K562 (cell line): ENCODE measurements at places on chromosomes 13 and 19.

GRCh38 chr13:105788530-105788929 is 746.9 kb downstream of the EFNB2 start:
- no peak for DNase-seq

DNA sequence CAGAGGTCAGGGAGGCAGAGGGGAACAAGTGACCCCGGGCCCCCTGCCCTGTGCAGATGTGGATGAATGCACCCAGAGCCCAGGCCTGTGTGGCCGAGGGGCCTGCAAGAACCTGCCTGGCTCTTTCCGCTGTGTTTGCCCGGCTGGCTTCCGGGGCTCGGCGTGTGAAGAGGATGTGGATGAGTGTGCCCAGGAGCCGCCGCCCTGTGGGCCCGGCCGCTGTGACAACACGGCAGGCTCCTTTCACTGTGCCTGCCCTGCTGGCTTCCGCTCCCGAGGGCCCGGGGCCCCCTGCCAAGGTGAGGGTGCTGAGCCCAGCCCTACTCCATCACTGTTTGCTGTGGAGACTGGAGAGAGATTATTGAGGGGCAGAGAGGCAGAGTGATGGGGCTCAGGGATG is 9.9 kb downstream of the LTBP4 start:
- no peak for DNase-seq

DNA sequence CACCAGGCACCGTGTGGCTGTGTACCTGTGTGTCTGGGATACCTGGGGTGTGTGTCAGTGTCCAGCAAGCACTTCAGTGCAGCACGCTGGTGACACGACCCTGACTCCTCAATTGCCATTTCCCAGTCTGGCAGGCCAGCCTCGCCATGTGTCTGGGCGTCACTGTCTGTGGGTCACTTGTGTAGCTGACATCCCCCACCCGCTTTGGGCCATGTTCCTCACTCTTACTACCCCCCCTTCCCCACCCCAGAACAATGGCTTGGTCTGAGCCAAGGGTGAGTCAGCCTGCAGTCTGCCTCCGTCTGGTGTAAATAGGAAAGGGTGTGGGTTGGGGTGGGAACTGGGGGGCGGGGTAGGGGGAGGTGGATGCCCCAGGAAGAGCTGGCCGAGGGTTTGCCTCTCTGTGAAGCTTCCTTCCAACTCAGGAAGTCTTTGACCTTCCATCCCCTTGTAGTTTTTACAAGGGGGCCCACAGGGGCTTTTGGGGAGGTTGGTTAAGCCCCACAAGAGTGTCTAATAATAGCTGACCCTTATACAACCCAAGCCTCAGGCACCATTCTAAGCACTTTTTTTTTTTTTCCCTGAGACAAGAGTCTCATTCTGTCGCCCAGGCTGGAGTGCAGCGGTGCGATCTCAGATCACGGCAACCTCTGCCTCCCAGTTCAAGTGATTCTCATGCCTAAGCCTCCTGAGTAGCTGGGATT is 17.6 kb downstream of the NOVA2 start:
- DNase-seq = no peak

DNA sequence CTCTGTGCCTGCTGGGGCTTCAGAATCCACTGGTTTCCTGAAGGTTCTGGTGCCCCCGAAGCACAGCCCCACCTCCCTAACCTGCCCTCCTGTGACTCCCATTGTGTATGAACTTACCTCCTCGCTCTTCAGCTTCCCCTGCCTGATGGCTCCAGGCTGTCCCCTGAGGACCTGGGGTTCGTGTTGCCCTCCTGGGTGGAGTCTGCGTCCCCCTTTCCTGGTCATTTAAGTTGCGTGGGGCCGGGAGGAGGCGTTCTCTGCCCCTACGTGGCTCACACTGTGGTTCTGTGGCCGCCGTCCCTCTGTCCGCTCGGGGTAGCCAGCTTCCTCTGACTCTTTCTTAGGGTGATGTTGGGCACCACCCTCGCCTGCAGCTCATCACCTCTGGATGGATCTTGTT is 13.9 kb downstream of the TFDP1 start:
- no peak for DNase-seq

- peak; percentile 66 for DNase-seq
Observed at GRCh38 chr19:18322318-18322758, 538 bp downstream of the LSM4 start.

GRCh38 chr19:56613639-56614038 is 18.5 kb downstream of the ZNF71 start:
- no peak for DNase-seq

DNA sequence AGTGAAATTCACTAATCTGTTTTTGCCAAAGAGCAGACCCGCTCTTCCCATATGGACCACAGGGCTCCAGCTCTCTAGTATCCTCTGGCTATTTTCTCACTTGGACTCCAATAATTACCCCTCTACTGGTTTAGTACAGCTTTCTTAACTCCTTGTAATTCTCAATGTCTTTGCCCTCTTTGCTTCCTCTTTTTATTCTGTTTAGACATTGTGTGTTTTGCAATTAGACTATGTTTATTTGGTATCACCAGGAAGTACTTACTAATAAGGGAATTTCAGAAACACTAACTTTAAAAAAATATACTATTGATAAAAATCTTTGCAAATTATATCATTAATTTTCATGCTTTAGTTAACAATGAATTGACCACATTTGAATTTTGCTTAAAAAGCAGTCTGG is 111.6 kb upstream of the OBI1 start:
- DNase-seq = no peak

DNA sequence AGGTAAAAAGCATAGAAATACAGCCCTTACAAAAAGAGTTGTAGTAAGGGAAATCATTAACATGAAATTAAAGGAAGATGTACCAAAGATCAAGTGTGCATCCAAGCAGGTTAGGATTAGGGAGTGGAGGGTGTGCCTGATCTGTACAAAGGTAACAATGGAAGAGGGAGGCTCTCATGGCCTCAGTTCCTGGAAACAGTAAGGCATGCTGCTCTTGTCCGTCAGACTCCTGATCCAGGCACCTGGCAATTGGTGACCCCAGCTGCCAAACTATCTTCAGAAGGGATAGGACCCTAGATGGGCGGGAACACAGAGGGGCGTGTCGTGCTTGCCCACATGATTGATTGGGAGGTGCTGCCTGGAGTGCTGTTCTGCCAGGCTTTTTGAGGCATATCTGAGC is 4.5 kb downstream of the TEX26 start:
- DNase-seq = no peak

DNA sequence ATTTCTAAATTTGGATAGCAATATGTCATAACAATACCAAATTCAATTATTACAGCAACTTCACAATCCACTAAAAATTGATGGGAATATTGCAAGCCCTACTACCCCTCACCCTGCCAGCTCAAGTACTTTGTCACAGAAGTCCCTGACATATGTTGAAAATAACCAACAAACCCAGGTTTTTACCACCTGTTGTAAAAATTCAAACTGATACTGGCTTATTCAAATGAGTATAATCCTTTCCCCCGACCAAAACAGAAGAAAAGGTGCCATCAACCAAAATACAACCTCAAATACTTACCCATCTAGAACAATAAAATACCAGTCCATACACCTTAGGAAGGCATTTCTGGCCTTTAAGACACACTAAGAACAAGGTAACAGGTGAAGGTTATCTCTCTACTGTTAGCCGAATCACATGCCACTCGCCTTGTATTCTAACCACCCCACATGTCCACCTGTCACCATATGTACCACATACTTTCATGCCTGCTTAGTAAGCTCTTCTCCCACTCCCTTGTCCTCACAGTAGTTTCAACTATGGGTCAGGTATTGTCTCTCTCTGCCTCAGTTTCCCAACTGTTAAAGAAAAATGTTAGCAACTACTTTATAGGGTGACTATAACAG is 53.1 kb downstream of the USP12 start:
- no peak for DNase-seq

DNA sequence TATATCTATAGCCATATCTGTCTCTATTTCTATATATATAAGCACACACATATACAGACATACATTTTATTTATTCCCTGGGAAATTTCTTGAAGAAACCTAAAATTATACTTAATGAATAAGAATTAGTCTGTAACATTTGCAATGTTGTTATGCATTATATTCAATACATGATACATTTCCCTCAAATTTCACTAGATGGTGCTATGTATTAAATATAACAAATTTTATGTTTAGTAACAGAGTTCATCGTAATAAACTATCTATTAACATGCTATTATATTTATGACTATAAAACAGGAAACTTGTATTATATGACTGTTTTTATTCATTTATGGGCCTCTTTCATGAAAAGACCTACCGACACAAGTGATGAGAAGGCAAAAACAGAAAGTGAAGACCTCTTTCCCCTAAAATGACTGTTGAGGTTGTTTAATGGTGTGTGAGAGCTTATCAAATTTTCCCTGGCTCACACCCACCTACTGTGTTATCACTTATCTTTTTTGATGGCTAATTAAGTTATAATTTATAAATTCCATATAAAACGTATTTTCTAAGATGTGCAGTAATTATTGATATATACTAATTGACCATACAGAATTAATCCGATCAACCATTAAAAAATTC is 881.9 kb downstream of the SLITRK6 start:
- DNase-seq = no peak

- no peak for DNase-seq
Observed at GRCh38 chr19:46202426-46202825, 27.1 kb upstream of the IGFL1 start.

GRCh38 chr13:70616847-70617246 is 508.6 kb upstream of the KLHL1 start:
- DNase-seq = no peak

- DNase-seq = no peak
Observed at GRCh38 chr19:29563486-29564101, 37.8 kb downstream of the VSTM2B start.

DNA sequence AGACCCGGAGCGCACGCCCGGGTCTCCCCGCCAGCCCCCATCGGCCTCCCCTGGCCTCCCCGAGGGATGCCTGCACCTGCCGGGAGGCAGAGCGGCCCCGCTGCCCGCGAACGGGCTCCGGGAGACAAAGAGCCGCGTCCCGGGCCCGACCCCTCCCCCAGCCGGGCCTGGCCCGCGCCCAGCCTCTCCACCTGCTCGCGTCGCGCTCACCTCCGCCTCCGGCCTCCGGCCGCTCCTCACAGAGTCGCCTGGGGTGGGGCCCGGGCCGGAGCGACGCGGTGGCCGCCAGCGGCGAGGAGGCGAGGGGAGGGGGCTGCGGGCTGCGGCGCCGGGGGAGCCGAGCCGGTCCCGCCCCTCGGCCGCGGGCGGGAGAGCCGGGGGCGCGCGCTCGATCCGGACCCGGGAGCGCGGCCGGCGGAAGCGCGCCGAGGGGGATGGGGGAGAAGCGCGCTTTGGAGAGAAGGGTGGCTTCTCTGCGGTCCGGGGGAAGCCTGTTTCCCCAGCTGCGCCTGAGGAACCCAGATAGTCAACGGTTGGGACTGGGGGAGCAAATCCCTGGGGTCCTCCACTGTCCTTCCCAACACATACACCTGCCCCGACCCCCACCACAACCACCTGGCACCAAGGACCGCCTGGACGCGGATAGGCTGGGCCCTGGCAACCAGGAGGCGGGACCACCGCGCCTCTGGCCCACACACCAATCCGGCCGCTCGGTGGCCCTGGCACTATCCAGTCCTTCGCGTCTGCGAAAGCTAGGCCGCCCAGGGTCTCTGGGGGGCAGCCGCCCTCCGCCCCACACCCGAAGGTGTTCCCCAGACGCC is at the start of gene PRR36:
Gene PRR36, minus strand, starts transcription at position 315 of the 821 bp plus-strand sequence. CDS start 701 bp downstream, outside the sequence.
- DNase-seq = peak; percentile 34

DNA sequence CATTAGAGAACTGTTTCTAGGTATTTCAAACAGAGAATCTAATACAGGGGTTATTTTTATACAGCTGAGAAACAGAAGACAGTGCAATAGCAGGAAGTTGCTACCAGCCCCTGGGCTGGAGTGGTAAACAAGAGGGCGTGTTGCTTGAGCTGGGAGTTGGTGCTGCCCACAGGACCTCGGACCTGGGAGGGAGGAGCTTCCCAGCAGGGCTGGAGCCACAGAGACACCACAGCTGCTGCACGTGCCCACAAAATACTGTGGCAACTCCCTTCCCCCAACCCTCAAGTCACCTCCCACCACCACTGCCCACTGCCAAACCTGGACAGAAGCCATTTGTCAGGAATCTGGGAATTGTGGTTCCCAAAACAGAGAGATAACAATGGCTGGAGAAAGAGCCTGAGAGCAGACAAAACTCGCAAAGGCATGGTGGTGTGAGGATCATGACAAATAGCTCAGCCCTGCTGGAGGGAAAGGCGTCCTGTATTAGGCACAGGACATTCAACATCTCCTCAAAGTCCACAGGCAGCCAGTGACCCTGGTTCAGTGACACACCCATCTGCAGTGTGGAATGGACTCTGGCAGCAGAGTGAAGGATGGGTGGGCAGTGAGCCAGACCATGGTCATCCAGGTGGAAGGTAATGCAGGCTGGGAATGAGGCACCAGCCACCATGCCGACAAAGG is 57.2 kb downstream of the SPATA13 start:
- DNase-seq = no peak

GRCh38 chr13:42592915-42593900 is 19.3 kb downstream of the TNFSF11 start:
- DNase-seq = no peak

DNA sequence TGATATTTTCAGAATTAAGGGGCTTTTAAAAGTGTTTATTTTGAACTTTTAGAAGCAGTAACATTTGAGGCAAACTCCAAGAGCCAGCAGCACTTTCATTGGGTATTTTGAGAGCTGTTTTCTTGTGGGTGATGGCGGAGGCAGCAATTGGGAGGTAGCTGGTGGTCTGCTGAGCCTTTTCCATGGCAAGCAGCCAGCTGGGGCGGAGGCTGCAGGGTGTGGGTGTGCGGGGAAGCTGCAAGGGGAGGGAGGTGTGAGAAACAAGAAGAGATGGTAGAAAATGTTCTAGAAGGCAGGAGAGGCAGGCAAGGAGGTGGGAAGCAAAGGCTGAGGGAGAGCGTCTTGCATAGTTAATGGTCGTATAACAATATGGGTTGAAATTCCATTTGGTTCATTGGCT is 223.4 kb upstream of the HTR2A start:
- DNase-seq = no peak

DNA sequence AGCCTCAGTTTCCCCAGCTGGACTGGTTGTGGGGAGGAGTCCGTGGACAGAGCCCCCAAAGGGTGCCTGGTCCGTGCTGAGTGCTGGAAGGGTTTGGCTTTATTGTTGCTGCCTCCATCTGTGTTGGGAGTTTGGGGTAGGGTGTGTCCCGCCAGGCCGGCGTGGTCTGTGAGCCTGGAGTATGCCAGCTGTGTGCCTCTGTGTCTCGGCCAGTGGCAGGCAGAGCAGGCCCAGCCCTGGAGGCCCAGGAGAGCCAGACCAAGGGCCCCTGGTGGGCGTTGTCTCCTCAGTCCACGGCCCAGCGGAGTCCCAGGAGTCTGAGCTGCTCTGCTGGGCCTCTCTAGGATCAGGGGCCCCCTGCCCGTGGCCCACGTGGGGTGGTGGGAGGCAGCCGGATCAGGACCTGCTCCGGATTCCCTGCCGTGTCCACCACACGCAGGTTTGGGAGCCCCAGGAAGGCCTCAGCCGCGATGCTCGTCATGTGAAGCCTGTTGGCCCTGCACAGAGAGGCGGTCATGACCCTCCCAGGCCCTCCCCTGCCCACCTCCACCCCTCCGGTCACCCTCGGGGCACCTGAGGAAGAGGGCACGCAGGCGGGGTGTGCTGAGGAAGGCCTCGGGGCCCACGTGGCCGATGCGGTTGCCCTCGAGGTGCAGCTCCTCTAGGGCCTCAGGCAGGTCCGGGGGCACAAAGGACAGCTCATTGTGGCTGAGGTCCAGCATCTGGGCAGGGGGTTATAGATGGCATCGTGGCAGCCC is 6.6 kb downstream of the PODNL1 start:
- peak; percentile 5 for DNase-seq
